AG08396 (cell line): ENCODE measurements at places on chromosomes 2 and 18.

- DNase-seq, result no peak
Observed at GRCh38 chr2:28338831-28339321, 53.8 kb upstream of the FOSL2 start.

DNA sequence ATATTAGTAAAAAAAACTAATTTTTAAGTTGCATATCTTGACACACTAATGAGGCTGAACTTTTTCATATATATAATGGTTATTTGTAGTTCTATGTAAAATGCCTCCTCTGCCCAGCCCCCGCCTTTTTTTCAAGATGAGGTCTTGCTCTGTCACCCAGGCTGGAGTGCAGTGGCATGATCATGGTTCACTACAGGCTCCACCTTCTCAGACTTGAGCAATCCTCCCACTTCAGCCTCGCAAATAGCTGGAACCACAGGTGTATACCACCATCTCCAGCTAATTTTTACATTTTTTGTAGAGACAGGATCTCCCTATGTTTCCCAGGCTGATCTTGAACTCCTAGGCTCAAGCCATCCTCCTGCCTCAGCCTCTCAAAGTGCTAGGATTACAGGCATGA is 24.3 kb downstream of the ATF2 start:
- no peak for DNase-seq

DNA sequence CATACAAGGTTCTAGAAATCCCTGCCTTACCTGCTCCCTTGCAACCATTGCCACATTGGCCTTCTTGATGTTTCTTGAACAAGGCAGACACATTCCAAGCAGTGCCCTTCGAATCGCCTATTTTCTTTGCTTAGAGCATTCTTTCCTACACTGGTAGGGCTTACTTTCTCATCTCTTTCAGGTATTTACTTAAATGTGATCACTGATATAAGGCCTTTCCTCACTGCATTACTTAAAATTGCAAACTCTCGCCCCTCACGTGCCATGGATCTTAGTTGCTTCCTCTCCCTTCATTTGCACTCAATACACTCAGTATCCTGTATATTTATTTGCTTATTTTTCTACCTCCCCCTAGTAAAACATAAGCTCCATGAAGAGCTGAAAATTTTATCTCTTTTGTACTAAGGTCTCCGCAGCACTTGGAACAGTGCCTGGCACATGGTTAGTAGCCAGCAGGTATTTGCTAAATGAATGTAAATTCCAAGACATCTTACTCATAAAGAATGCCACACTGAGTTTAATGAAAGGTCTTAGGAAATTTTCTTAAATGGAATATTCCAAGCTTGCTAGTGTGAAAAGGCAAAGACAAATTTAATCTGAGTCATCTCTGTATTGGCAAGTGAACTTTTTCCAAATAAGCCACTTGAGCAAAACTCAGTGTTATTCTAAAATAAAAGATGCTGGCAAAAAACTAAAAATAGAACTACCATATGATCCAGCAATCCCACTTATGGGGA is 42.4 kb upstream of the FIGN start:
- peak; percentile 6 for DNase-seq

GRCh38 chr18:32771871-32772580 is 797 bp downstream of the KLHL14 start:
- DNase-seq, result peak; percentile 8

GRCh38 chr2:227238238-227239237 is 74.1 kb downstream of the COL4A3 start:
- DNase-seq, result peak; percentile 58

- DNase-seq, result no peak
Observed at GRCh38 chr2:231920795-231921194, 5.4 kb downstream of the NPPC start.

GRCh38 chr2:120552800-120553481 is 182.7 kb upstream of the GLI2 start:
- DNase-seq, result peak; percentile 48

DNA sequence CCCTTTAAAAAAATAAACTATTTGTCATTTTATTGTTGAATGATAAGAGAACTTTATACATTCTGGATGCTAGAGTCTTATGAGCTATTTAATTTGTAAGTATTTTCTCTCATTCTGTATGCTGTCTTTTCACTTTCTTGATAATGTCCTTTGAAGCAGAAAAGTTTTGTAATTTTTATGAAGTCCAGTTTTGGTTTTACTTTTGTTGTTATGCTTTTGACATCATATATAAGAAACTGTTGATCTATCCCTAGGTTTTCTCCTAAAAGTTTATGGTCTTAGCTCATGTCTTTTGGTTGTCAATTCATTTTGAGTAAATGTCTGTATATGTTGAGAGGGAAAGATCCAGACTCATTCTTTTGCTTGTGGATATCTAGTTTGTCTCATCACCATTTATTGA is 52.5 kb downstream of the TMEM247 start:
- DNase-seq, result no peak

- DNase-seq, result no peak
Observed at GRCh38 chr2:139685090-139685983, 905.1 kb upstream of the NXPH2 start.

DNA sequence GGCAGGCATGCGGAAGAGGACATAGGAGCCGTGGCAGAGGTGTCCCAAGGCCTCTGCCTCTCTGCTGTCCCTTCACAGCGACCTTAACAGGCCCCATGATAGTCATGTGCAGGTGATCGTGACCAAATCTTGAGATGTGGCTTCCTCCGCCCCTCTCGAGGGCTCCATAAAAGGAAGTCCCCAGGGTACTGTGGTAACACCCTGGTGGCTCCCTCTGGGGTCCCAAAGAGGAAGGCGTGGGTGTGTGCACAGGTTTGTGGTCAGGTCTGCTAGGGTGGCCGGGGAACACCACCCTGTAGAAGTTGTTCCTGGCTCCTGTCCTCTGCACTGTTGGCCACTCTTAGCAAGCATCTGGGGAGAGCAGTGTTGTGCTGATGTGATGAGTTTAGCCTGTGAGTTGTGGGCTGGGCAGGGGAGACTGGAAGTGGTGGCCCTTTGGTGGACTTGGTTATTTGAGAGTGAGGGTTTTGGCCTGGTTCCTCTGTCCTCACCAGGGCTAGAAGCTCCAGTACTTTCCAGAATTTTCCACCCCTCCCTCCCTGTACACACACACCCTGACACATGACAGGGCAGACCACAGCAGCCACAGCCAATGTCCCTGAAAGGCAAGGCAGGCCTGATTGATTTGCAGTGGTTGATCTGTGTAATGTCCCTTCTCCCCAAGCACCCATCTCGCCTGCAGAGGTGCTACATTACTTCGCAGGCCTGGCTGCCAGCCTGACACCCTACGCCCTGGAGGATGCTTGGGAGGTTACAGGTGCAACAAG is 68.9 kb upstream of the BOD1L2 start:
- DNase-seq, result no peak

DNA sequence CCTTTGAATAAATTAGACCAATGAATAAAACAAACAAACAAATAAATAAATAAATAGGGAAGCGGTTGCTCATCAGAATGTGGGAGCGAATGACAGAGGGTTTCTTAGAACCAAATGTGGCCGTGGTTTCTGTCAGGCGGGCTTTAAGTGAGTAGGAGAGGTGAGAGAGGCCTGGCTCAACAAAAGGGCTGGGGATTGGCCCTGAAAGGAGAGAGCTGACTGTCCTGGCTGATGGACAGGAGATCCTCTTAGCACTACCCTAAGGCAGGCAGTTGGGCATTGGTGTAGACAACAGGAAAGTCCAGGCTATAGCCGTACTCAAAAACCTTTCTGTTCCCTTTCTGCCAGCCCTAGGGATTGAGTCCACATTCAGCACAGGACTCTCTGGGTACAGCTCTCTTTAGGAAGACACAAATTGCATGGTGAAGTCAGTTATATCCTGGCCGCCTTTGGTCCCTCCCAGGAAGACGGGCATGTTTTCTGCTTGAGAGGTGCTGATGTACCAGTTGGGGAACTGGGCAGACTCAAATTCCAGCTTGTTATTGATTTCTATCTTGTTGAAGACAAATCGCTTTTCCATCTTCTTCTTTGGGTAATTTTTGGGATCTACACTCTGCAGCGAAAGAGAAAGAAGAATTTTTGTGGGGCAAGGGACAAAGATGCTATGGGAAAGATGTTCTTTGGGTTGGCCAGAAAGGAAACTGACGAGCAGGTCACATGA is 6.5 kb downstream of the IL1B start:
- DNase-seq, result no peak

GRCh38 chr18:49967636-49968313 is 154.4 kb upstream of the ACAA2 start:
- DNase-seq, result no peak

GRCh38 chr18:13455960-13456481 is 237.5 kb downstream of the LDLRAD4 start:
- no peak for DNase-seq

GRCh38 chr2:80105015-80105640 is 199.4 kb downstream of the LRRTM1 start:
- peak; percentile 28 for DNase-seq

DNA sequence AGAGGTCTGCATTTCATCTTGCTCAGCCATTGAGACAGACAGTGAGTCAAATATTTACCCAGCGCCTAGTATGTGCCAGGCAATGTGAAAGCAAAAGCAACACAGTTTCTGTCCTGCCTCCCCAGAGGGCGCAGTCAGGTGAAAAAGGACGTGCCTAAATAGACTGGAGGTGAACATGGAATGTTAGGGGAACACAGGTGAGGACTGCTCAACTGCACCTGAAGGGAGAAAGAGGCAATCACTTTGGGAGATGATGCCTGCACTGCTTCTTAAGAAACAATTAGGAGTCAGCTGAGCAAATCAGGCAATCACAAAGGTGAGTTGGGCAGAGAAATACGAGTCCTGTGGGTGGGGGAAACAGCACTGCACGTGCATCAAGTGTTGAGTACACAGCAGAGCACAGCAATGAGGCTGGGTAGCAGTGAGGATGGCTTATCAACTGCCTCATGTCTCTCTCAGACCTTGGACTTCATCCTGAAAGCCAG is 218.3 kb upstream of the SMAD7 start:
- DNase-seq, result no peak

DNA sequence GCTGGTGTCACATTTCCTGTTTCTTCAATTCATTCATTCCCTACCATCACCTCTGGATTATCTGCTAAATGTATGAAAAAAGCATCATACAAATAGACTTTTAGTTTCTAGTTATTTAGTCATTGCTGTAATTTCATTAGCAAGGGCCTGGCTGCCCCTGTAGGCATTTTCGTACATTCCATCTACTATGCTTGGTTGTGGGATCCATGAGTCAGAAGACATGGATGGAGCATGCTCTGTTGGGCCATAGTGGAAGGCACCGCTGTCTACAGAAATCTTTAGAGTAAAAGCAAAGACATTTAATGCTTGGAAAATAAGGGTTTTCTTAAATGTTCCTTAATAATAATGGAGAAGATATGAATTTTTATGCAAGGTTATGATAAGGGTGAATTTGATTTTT is 324.8 kb upstream of the MEIS1 start:
- no peak for DNase-seq

GRCh38 chr2:161150704-161151103 is 9.5 kb upstream of the TANK start:
- DNase-seq, result no peak

- peak; percentile 60 for DNase-seq
Observed at GRCh38 chr2:219629976-219630695, 2.7 kb downstream of the SLC4A3 start.

GRCh38 chr18:77093067-77093430 is 39.5 kb downstream of the MBP start:
- no peak for DNase-seq

GRCh38 chr18:75324686-75325257 is 102.7 kb downstream of the SMIM21 start:
- no peak for DNase-seq

DNA sequence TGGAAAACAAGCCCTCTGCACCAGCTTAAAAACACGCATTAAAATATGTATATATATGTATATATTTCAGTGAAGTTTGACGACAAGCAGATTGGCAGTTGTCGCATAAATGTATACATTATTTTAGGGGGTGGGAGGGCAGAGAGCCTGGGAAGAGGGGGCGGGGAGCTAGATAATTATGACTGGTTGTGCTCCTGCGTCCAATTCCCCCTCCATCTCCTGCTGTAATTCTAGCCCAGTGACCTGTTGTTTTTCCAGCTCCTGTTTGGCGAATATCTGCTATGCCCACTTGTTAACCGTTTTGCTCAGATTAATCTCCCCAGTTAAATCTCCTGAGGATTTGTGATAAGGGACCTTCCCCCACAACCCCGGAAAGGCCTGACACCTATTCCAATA is 656 bp downstream of the UNC80 start:
- no peak for DNase-seq

GRCh38 chr2:239259173-239259572 is 141.6 kb downstream of the HDAC4 start:
- DNase-seq, result no peak

- no peak for DNase-seq
Observed at GRCh38 chr2:112065486-112065885, 10.4 kb downstream of the TMEM87B start.

DNA sequence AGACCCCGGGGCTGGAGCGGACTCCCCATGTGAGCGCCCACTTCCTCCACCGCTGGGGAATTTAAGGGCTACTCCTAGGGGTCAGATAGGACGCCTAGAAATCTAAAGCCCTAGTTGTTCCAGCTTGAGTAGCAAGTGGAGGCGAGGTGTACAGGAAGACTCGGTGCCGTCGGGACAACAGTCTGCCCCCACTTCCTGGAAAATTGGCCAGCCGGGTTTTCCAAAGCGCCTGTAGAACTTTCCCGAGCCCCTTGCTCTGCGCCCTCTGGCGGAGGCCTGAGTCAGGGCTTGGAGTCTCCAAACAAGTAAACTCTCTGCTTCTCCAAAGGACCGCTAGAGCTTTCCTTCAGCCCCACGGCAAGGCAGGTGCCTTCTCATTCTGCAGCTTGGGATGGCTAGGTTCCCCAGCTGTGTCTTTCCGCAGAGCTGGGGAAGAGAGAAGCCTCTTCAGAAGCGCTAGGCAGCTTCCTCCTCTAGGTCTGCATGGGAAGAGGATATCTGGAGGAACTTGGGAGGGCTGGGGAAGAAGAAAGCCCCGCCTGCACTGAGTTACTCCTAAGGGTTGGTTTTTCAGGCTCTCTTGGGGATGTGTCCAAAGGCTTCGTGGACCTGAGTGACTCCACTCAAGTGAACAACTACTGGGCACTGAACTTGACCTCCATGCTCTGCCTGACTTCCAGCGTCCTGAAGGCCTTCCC is 681 bp downstream of the SPR start:
- peak; percentile 87 for DNase-seq

DNA sequence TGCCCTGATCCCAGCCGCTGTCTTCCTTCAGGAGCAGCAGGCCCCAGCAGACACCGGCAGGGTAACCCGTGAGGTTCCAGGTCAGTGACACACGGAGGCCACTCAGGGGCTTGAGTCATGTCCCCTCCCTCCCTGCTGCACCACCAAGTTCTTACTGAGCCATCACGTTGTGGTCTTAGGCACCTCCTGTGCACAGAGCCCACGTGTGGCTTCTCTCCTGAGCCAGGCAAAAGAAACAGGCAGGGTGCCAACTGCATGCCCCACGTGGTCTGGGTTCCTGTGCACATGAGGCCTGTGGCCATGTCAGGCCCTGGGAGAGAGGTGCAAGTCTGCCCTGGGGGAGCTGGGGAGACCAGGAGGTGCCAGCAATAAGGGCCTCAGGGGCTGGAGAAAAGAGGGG is 264.8 kb downstream of the KLHL29 start:
- no peak for DNase-seq

DNA sequence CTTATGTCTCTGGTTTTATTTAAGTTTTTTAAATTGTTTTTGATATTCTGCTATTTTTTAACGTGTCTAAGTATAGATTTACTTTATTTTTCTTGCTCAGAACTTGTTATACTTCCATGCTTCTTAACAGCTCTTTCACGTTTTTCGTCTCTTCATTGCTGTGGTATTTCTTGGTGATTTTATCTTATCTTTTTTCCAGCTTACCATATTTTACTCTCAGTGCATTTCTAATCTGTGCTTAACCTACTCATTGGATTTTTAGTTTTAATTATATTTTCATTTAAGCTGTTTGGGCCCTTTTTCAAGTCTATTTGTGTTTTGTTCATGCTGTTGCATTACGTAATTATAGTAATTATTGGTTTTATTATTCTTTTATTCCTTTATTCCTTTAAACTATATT is 11.1 kb downstream of the SLC9A2 start:
- DNase-seq, result no peak
